ENCODE measurements at places on chromosomes 4 and X.

- no peak for DNase-seq
These were observed 41.0 kb downstream of the MID1 start for GRCh38 chrX:10579112-10580011.

GRCh38 chr4:165656829-165657490 is 216.1 kb upstream of the TLL1 start:
- no peak for DNase-seq

- no peak for DNase-seq
These were observed 99.4 kb upstream of the NDP start for GRCh38 chrX:44072631-44073030.

GRCh38 chr4:122533841-122534240 is 77.3 kb upstream of the IL2 start:
- no peak for DNase-seq

- DNase-seq, result no peak
These were observed 59.8 kb downstream of the AGTR2 start for GRCh38 chrX:116230130-116230898.

- DNase-seq, result no peak
These were observed 60.6 kb upstream of the GABRA2 start for GRCh38 chr4:46450556-46450955.

- no peak for DNase-seq
These were observed 30.6 kb downstream of the LONRF3 start for GRCh38 chrX:119004920-119005524.

GRCh38 chr4:89685277-89685676 is 151.7 kb downstream of the SNCA start:
- no peak for DNase-seq

GRCh38 chr4:159018062-159018629 is 84.7 kb upstream of the RAPGEF2 start:
- DNase-seq, result no peak

GRCh38 chr4:4860600-4861389 is 1.3 kb downstream of the MSX1 start:
- no peak for DNase-seq

GRCh38 chr4:120897981-120898719 is 24.4 kb downstream of the PRDM5 start:
- DNase-seq, result no peak
